Brain pericyte (primary cell): ENCODE measurements at places on chromosomes 1 and 21.

DNA sequence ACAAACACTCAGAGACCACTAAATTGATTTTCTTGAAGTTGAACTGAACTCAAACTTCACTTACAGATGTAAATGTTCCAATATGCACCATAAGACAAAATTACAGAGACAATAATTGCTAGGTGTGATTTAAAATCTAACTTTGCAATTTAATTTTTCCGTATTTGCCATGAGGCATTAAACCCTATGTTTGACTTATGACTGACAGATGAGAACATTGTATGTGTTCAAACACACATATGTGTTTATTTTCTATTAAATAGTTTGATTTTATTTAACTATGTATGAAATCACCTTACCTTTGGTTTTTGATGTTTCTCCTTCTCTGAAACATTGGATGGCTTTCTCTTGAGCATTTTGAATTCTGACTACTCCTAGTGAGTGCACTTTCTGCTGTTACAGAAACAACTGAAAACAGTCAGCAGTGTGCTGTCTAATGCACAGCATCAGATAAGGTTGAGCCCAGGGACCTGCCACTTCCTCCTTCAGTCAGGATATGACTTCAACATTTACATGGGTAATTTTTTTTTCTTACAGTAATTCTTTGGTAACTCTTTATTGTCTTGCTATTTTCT is at the start of gene SAMSN1:
Gene SAMSN1, minus strand, starts transcription at position 410 of the 575 bp plus-strand sequence. Its CDS starts 54 bp downstream, at position 356.
- DNase-seq, result no peak

DNA sequence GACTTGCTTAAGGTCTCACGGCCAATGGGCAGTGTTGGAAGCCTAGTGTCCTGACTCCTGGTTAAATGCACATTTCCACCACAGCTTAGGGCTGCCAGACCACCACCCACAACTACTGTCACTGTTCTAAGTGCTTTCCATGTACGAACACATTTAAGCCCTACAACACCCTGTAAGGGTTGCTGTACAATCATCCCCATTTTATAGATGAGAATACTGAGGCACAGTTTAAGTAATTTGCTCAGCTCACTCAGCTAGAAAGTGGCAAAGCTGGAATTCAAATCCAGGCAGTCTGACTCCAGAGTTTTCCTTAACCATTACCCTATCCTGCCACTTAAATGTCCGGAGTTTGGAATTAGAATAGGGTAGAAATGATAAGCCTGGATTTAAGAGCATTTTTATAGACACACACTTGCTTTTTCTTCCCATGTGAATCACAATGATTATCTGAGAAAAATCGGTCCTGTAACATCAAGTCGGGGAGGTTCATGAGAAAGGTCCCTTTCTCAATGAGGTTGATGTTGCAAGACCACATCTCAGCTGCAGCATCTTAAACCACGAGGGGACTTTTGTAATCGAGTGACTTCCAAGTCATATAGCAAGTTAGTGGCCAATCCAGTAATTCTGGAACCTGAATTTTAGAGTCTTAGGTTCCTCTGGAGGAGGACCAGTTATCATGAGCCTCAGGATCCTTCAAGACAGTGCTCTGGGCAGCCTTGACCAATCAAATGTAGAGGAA is 8.6 kb downstream of the E2F2 start:
- no peak for DNase-seq

GRCh38 chr1:1319646-1319941 is 4.9 kb downstream of the INTS11 start:
- DNase-seq, result no peak

DNA sequence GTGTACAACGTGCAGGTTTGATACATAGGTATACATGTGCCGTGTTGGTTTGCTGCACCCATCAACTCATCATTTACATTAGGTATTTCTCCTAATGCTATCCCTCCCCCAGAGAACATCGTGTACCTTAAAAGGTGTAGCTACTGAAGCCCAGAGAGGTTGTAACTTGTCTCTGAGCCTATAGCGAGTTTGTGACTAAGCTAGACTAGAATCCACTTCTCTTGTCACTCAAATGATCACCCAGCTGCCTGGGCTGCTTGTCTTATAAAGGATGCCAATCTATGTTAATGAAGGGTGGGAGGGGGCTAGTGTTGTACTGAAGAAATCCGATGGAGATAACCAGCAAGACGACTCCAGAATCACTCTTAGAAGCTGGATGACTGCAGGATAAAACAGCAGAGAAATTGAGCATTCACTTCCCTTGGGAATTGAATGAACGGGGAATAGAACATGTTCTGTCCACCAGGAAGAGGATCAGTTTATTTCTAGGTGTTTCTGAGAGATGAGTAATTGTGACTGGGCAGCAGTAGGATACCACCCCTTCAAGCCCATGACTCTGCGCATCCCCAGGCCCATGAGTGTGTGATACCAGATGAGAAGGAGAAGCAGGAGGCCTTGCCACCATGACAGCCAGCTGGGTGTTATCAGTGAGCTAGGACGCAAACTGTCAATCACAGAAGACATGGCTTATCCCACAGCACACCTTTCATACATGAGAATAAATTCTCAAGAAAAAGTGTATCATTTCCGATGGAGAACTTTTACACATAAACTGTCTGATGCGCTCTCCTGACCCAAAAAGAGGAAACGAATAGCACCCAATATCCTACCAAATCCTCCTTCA is 390.4 kb downstream of the NTNG1 start:
- no peak for DNase-seq

DNA sequence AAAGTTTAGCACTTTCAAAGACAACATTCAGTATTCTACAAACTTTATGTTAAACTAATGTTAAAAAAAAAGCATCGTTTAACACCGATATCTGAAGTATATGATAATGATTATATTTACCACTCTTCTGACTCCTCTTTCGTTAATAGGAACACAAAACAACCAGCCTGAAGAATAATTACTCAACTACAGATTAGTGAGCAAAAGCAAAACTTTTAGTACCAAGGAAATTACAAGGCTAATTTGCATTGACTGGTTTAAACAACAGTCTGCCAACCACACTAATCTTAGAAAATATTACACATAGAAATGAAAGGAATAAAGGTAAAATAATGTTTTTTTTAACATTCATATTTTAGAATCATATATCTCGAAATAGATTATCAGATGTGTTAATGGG is 500.7 kb downstream of the LMO4 start:
- DNase-seq, result no peak

GRCh38 chr21:42543106-42543847 is 29.6 kb downstream of the SLC37A1 start:
- DNase-seq, result no peak

- DNase-seq, result no peak
These were observed 108.8 kb downstream of the TGFBR3 start for GRCh38 chr1:91777196-91777595.

GRCh38 chr1:206911064-206911663 is 10.6 kb downstream of the FCMR start:
- DNase-seq, result no peak

GRCh38 chr1:40107290-40107959 is 10.4 kb upstream of the PPT1 start:
- DNase-seq, result no peak

GRCh38 chr1:84721152-84721551 is 30.9 kb upstream of the SSX2IP start:
- DNase-seq, result no peak

DNA sequence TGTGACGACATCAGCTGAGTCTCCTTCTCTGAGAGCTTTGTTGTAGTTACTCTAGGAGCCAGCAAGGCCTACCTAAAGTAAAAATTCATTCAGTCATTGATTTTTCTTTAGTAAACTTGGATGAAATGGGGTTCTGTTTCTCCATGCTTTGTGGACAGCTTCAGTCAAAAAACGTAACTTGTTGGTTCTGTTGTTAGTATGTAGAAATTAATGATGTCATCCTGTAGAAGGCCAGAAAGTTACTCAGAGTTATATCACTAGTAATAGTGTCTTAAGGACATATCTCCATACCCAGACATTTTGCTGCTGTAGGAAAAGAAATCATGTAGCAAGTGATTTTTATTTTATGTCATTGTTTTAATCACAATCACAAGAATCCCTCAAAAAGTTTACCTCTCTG is 43.0 kb downstream of the KDM1A start:
- DNase-seq, result no peak

GRCh38 chr1:36778740-36779139 is 255.6 kb downstream of the GRIK3 start:
- no peak for DNase-seq

DNA sequence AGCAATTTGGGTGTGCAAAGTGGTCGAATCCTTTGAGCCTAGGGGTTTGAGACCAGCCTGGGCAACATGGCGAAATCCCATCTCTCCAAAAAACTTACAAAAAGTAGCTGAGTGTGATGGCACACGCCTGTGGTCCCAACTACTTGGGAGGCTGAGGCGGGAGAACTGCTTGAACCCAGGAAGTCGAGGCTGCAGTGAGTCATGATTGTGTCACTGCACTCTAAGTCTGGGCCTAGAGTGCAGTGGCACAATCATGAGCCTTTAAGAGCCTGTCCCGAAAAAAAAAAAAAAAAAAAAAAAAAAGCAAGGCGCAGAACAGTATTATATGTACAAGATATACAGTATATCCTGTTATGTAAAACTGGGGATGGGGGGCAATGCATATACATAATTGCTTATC is 25.1 kb upstream of the HTR1D start:
- DNase-seq, result no peak

GRCh38 chr1:110307239-110307974 is 31.8 kb upstream of the RBM15 start:
- DNase-seq, result no peak

DNA sequence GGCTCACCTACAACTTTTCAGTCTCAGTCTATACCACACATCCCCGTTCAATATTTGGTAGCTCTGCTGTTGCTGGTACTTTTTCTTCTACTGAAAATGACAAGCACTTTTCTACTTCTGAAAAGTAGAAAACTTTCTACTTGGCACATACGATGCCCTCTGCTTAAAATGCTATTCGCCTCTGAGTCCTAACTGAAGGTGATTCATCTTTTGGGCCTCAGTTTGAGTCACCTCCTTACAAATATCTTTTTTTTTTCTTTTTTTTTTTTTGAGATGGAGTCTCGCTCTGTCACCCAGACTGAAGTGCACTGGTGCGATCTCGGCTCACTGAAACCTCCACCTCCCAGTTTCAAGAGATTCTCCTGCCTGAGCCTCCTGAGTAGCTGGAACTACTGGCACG is 136.0 kb upstream of the CYYR1 start:
- no peak for DNase-seq
